ENCODE measurements at places on chromosomes 11 and 22.

DNA sequence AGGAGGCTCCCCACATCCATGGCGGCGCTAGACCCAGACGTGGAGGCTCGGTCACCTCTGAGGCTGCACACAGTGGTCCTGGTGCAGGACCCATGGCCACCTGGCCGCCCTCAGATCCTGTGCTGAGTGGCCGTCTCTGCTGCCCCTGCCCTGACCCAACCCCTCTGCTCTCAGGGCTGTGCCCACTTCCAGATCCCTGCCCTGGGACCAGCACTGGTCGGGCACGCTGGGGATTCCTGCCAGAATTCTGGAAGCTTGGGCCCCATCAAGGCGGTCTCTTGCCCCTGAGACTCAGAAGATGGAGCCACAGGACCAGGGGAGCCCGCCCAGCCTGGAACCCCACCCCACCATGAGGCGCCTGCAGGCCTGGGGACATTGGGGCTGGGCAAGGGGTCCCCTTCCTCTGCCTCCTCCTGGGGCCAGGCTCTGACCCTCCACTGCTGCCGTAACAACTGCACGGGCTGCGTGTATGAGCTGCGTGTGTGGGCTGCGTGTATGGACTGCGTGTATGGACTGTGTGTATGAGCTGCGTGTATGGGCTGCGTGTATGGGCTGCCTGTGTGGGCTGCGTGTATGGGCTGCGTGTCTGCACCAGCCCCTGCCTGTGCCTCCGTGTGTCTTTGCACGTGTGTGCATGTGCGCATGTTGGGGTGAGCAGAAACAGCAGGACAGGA, 48.7 kb downstream of the IGLL1 start:
- DNase-seq, result no peak

DNA sequence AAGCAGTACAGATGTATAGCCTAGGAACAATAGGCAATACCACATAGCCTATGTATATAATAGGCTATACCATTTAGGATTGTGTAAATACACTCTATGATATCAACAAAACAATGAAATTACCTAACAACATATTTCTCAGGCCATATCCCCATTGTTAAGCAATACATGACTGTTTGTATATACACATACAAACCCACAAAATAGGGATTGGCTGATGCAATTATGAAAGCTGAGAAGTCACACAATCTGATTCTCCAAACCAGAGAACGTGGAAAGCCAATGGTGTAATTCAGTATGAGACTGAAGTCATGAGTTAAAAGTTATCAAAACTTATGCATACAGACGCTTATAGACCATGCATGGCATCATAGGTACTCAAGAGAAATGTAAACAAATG, 700.1 kb upstream of the RAG2 start:
- DNase-seq, result no peak

GRCh38 chr22:24367841-24368240, 59.6 kb upstream of the ADORA2A start:
- no peak for DNase-seq

DNA sequence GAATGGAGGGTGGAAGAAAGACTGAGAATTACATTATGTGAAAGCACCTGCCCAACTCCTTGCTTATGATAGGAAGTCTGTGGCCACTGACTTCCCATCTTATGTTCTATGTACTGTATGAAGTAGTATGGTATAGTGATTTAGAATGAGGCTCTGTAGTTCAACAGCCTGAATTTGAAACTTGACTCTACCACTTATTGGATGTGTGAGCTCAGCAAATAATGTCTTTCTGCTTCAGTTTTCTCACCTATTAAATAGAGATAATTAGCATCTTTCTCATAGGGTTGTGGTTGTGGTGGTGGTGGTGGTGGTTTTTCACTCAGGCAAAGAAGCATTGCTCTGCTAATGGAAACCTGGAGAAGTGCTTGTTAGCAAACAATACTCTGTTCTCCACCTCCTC, 121.6 kb downstream of the PAX6 start:
- DNase-seq, result no peak

DNA sequence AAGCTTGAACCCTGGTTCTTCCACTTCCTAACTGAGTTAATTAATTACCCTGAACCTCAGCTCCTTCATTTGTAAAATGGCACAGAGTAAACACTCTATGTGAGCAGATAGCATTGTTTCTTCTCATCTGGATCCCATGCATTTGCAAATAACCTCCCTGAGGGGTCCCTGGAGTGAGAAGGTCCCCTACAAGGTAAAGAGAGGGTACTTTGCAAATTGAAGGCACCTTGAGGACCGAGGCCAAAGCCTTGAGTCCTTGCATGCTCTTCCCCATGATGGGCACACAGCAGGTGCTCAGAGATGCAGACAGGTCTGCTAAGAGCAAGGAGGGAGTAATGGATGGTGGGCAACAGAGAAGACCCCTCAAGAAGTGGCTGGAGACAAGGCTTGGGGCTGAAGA, 33.2 kb downstream of the OTOG start:
- DNase-seq, result no peak

GRCh38 chr22:41217553-41218157, 12.5 kb downstream of the L3MBTL2 start:
- DNase-seq, result no peak

Data from NCI-H446 treated with DMSO at 0.1 percent for 48 hours (cell line).